Endothelial cell (in vitro differentiated cells): ENCODE measurements at places on chromosomes 3 and 15.

- no peak for DNase-seq
Observed at GRCh38 chr15:100334905-100335304, 6.9 kb downstream of the ADAMTS17 start.

DNA sequence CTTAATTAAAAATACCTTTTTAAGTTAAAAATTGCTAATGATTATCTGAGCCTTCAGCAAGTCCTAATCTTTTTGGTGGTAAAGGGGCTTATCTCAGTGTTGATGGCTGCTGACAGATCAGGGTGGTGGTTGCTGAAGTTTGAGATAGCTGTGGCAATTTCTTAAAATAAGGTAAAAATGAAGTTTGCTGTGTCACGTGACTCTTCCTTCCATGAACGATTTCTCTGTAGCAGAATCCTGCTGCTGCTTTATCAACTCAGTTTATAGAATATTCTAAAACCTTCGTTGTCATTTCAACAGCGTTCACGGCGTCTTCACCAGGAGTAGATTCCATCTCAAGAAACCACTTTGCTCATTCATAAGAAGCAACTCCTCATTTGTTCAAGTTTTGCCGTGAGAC lies 110.1 kb downstream of the SUCNR1 start:
- no peak for DNase-seq

DNA sequence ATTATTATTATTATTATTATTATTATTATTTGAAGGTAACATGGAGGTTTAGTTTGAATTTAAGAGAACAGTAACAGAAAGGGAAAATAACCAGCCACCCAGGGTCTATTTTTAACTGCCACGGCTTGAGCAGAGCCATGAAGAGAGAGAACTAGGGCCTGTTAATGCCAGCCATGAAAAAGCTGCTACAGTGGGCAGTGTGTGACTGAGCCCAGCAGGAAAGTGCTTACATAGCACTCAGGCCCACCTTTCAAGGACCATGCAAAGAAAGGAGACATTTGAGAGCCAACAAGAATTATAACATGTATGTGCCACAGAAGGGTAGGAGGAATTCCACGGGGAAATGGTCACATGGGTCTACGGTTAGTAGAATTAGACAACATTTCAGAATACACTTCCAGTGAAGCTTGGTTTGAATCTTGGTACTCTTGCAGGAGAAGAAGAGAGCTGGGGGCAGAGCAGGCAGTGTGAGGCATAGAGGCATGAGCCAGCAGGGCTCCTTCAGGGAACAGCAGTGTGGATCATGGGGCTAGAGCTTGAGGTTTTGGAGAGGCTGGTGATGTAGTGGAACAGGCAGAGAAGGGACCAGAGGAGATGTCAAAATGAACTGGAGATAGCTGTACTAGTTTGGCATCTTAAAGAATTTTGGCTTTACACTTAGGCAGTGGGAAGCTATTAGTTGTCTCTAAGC lies 140.7 kb downstream of the CMSS1 start:
- no peak for DNase-seq

DNA sequence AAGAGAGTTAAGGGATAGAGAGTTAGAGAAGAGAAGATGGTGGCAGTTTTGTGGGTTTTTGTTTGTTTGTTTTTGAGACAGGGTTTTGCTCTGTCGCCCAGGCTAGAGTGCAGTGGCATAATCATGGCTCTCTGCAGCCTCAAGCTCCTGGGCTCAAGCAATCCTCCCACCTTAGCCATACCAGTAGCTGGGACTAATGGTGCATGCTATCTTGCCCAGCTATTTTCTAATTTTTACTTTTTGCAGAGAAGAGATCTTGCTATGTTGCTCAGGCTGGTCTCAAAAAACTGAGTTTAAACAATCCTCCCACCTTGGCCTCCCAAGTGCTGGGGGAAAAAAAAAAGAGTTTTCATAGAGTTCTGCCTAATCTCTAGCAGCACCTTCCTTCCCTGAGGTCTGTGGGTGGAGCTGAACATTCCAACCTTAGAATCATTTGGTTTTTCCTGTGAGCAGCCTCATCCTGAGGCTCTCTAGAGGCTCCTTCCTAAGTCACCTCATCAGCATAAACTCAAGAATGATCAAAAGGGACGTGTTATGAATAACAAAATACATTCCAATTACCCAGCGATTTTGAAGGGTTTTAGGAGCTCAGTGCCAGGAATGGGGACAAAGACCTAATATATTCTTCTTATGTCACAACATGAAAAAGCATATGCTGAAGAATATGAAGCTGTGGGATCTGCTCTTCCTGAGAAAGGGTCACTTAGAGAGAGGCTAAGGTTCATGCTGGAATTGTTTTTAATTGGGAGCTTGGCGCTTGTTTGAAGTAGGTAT lies 180.6 kb downstream of the LSAMP start:
- DNase-seq: no peak

DNA sequence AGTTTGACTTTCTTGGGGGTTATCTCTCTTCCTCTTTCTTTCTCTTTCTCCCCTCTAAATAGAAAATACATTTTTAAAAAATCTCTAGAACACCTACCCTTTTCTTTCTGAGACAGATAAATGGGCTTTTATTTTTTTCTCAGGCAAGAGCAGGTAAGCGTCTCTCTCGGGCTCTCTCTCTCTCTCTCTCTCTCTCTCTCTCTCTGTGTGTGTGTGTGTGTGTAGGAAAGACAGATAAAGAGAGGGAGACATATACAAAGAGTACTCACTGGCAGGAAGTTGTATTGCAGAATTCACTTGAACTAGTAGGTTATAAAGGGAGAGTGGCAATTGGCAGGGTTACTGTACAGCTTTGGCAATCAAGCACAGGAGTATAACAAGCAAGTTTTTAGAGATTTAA lies 118.1 kb upstream of the LSAMP start:
- no peak for DNase-seq

- no peak for DNase-seq
Observed at GRCh38 chr15:36601497-36601932, 22.1 kb downstream of the CDIN1 start.

DNA sequence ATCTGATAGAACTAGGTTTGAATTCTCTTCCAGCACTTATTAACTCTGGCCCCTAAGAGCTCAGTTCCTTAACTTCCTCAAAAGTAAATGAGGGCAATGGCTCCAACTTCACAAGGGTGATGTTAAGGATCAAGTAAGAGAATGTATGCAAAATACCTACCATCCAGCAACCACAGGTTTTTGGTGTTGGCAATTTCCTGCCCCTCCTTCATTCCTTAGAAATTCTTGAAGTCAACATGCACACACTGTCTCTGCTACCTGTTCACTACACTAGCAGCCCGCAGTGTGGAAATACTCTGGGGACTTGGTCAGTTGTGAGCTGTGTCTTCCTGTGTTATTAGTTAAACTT lies 5.0 kb downstream of the ZBED2 start:
- no peak for DNase-seq

DNA sequence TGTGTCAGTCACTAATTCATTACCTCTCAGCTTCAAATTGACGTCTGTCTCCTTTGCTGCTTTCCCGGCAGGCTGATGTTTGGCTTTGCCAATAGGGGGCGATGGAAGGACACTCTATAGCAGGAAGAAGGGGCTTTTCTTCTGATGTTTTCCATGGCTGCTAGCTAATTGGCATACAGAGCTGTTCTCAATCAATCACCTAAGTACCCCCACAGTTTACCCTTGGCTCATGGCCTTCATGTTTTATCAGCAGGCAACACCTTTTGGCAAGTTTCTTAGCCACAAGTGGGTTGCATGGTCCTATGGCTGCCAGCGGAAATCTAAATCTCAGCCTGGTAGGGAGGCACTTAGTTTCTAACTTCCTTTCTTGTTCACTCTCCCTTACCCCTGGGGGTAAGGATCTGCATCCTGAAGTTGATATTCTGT lies 45.0 kb downstream of the ESYT3 start:
- DNase-seq: peak; percentile 70

DNA sequence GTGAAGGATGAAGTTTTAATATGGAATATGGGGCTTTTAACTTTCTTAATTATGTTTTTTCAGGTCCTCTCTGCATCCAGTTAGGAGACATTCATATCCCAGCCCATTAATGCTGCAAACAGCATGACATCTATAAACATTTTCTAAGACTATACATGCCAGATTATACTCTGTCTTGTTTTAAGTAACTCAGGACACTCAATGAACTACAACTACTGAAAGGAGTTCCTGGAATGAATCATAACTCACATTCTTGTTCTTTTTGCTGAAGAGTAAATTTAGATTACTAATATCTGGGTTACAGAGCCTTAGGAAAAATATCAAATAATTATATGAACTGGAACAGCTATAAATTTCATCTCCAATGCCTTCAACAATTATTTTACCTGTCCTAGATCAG lies 167.4 kb downstream of the STAG1 start:
- DNase-seq: no peak

- no peak for DNase-seq
Observed at GRCh38 chr15:60774829-60775463, 296.0 kb upstream of the ICE2 start.

GRCh38 chr3:36941658-36942057 lies 3.2 kb downstream of the TRANK1 start:
- DNase-seq: no peak

- peak; percentile 7 for DNase-seq
Observed at GRCh38 chr3:119600732-119601131, 3.0 kb downstream of the PLA1A start.

- DNase-seq: no peak
Observed at GRCh38 chr3:108473711-108474110, 36.7 kb downstream of the MYH15 start.

DNA sequence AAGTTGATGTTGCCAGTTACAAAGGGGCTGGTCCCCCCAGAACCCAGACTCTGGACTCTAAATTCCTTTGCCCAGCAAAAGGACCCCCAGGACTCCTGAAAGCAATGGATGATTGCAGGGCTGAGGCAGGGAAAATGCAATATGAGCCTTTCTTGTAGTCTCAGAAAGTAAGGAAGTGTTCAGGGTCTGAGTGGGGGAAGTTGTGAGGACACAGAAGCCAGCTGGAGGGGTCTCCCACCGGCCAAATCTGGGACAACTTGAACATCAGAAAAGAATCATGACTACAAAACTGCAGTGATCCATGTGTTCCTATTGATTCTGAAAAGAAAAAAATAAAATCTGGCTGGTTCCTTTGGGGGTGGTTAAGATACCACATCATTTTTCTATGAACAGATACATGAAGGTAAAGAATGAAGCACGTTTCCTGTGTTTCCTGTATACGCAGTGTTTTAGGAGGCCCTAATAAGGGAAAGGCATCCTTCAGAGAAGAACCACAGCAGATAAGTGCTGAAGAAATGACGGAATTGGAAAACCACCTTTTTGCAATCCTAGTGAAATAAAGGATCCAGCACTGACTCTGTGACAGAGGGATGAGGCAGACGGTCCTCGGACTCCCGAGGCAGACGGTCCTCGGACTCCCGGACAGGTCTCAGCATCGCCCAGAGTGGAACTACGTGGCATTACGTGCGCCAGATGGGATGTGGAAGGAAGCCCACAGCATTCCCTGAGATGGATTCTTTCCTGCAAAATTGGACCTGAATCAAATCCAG lies 22.2 kb upstream of the GRIP2 start:
- DNase-seq: no peak

DNA sequence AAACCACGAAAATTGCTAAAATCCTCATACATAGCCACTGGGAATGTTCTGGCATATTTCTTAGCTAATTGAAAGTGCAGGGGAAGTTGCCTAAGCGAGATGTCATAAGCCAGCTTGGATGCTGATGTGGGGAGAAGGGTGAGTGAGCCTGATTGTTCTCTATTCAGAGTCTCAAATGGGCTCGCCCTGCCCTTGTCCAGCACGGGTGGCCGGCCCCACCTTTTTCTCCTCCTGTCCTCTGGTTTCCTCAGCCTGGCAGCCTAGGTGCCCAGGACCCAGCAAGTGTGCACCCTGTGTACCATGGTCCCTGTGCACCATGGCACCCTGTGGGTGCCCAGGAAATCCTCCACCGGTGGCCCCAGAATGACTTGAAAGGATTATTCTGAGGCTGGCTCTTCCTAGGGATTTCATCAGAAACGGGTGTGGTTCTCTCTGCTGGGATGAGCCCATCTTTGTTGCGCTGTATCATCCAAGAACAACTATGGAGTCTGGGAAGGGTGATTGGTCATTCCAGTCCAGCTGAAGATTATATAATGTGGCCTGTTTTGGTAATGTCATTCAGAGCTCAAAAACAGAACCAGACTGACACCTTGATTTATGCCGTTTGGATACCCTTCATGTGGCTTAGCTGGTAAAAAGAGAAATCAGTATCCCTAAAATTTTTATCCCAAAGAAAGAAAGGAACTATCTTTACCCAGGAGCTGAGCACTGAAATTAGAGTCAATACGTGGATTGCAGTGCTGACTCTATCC lies 150.8 kb upstream of the BHLHE40 start:
- DNase-seq: no peak

DNA sequence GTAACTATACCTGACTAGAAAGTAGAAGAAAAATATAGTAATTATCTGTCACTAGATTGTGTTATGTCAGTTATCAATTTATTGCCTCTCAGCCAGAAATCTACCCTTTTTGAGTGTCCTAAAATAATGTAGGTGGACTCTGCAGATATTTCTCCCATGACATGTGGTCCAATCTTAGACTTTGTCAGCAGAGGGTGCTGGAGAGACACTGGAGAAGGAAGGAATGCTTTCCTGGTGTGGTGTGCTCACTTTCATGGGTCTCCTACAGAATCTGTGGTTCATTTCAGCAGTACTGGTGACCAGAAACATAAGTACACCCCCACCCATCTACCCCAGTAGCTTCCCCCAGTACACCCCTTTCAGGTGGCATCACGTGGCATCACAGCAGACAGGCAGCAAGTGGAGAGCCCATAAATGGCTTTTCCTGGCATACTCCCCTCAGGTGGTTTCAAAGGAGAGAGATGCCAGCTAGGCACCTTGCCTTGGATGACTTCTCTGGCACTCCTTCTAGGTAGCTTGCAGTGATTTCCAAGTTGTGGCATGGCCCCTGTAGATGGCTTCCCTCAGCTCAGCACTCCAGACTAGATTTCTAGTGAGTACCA lies 114.7 kb downstream of the GADL1 start:
- peak; percentile 56 for DNase-seq

DNA sequence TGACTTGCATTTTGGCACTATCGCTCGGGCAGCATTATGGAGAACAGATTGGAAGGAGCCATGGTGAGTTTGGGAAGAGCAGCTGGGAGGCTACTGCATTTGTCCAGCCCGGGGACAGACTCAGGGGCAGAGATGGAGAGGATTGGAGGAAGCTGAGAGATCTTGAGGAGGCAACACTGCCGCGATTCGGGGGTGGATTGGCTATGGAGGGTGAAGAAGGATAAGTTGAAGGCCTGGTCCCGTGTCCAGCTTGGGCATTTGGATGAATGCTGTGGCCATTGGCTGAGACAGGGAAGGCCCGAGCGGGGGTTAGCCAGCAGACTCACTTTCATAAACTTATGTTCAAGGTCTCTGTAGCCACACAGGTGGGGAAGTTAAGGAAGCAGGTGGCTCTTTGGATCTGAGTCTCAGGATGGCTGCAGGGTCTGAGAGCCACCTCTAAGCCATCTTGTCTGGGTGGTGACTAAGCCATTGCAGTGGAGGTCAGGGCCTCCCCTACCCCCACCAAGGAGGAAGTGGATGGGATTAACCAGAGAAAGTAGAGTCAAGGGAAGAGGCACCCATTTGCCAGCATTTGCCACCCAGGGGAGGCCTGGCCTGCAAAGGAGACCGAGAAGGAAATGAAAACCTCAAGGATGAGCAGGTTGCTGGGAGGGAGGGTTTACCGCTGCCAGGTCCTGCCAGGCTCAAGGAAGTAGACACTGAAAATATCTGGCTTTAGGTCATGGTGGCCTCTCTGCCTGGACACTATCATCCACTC lies 144.0 kb upstream of the TLE3 start:
- DNase-seq: no peak

GRCh38 chr15:68602459-68603215 lies 23.8 kb downstream of the CORO2B start:
- no peak for DNase-seq

- DNase-seq: no peak
Observed at GRCh38 chr15:37009288-37009687, 91.1 kb downstream of the MEIS2 start.
